ENCODE measurements at places on chromosomes 5 and 9.

DNA sequence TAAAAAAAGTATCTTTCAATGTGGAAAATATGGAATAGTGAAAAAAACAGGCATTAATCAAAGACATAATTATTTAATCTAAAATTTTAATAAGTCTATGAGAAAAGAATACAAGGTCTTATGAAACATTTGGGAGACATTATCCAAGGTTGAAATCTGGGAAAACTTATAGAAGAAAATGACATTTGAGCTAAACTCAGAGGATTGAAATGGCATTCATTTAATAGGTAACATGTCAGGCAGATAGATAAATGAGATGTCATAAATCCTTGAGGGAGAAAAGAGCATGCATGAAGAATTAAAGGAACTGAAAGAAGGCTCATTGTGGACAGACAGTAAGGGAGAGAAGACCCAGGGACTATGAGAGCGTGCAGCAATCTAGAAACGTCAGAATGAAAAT, 284.4 kb downstream of the PRR16 start:
- DNase-seq: no peak

- no peak for DNase-seq
Measured at GRCh38 chr5:143957455-143957854, 145.5 kb downstream of the HMHB1 start.

DNA sequence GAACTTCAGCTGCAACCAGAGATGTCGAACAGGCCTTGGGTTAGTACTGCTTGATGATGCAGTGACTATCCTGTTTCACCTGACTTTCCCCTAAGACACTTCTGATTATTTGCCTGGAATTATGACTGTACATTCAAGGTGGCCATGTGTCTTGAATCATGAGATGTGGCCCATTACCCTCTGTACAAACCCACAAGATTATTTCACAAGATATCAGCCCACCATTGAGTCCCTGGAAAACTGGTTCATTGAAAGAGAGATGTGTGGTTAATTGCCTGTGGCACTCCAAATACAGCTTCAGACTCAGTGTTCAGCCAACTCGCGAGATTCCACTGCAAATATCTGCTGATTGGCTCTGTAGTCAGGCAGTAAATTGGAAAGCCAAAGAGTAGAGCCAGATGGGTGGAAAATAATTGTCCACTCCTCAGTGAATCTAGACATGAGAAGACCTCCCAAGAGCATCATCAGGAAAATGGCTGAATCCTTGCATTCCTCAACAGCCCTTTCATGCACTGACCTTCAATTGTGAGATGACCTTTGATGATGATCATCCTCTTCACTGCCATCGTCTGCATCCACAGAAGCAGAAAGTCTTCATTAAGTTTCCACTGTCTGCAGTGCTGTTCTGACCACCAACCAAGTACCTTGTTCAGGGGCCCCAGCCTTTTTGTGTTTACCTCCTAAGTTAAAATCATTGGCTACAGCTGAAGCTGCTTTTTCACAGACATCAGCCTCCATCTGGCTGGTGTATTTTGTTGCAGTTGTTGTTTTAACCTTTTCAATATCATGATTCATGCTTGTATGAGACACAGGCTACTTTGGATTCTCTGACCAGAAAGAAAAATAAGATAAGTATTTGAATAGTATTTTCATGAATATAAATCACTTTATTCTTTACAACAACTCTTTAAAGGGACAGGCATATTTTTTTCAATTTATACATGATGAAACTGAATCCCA, 75.2 kb downstream of the ESM1 start:
- no peak for DNase-seq

- DNase-seq: no peak
Measured at GRCh38 chr9:95641586-95641985, 124.8 kb upstream of the PTCH1 start.

DNA sequence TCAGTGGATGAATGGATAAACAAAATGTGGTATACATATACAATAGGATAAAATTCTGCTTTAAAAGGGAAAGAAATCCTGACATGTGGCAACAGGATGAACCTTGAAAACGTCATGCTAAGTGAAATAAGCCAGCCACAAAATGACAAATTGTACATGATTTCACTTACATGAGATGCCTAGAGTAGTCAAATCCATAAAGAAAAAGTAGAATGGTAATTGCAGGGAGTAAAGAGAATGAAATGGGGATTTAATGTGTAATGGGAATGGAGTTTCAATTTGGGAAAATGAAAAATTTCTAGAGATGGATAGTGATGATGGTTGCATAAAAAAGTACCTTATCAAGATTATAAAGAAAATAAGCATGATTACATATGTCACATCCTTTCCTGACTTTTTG, 1489.2 kb upstream of the C9orf72 start:
- no peak for DNase-seq

GRCh38 chr5:126641387-126641786, 40.6 kb downstream of the PHAX start:
- no peak for DNase-seq

GRCh38 chr9:17623965-17624364, 45.1 kb downstream of the SH3GL2 start:
- DNase-seq: no peak

DNA sequence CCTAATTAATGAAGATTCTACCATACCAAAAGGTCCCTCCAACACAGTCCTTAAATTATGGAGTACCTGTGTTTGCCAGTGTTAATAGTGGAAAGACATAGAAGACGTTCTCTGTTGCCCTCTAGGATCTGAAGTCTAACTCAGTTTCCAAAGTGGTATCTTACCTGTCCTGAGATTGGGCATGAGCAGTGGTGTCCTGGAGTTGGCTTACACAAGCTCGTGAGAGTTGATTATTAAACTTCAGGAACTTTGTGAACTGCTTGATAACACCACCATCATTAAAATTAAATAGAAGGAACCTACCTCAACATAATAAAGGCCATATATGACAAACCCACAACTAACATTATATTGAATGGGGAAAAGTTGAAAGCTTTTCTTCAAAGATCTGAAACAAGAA, 60.9 kb upstream of the SMARCA2 start:
- no peak for DNase-seq

DNA sequence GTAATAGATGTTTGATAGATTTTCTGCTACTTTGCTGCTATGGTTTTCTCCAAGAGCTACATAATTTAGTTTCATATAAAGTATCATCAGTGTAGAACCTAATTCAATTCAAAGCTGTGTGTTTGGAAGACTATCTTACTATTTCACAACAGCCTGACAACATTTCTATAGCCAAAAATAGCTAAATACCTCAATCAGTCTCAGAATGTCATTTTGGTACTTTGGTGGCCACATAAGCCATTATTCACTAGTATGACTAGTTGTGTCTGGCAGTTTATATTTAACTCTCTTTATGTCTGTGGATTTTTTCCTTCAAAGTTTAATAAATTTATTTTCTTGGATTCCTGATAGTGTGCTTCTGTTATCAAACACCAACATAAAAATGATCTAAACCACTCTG, 35.1 kb upstream of the CCDC152 start:
- DNase-seq: no peak

GRCh38 chr9:77589046-77589795, 58.9 kb downstream of the GNA14 start:
- DNase-seq: no peak

DNA sequence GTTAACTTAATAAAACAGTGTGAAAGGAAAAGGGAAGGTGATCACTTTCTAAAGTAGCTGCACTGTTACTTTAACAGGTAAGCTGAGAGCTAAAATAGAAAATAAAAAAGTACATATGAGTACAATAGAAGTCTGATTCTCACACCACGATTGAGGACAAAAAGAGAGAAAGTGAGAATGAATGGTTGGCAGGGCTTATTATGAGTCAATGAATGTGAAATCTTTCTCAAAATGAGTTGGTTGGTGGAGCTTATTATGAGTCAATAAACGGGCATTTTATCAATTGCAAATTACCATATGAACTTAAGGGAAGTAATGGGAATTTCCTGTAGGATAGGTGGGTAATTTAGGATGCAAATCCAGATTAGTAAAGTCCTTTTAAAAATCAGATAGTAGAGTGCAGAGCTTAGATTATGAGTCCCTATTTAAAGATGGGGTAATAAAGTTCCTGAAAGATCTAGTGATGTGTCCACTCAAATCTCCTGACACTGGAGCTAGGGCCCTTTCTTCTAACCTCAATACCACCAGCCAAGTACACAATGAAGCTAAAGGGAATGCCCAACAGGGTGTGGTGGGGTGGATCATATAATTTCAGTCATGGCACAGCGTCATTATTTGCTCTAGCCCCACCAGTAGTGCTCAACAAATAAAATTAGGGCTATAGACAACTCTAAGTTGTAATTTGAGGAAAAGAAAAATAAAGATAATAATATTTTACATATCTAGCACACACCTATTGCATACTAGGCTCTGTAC, 21.1 kb upstream of the TLR4 start:
- DNase-seq: no peak

- DNase-seq: no peak
Measured at GRCh38 chr5:72138943-72139521, 31.8 kb downstream of the MAP1B start.
